Activated T-cell treated with anti-CD3 and anti-CD28 coated beads for 4 hours (primary cell): ENCODE measurements at places on chromosomes 3 and 15.

DNA sequence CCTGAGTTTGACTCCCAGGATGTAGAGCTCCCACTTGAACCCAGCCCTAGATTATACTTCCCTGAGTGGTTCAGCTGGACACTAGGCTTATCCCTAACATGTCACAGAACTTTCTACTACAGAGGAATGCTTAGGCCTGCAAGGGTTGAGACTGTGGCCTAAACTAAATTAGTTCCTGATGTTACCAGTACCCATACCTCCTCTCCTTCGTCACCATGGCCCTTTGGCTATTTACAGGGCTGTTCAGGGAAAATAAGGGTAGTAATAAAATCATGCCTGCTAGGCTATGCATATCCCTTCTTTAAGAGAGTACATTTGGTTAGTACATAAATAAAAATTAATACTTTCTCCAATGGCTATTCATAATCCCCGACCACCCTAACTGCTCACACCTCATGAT lies 356.4 kb upstream of the RASGRP1 start:
- DNase-seq, result no peak

DNA sequence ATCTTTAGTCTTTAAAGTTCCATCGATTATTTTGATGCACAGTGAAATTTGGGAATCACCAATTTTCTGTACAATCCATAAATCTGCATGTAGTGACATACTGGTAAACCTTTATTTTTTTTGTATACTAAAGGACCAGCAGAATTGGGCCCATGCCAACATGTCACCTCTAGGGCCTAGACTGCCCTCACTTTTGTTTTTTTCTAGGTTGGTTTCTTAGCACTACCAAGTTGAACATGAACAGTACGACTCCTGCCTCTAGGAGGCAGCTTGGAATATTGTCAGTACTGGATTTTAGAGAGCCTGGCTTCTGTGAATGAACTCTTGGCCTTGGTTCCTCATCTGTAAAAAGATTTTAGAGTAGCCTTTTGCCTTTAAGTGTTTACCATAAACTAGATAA lies 32.3 kb downstream of the NKIRAS1 start:
- no peak for DNase-seq

DNA sequence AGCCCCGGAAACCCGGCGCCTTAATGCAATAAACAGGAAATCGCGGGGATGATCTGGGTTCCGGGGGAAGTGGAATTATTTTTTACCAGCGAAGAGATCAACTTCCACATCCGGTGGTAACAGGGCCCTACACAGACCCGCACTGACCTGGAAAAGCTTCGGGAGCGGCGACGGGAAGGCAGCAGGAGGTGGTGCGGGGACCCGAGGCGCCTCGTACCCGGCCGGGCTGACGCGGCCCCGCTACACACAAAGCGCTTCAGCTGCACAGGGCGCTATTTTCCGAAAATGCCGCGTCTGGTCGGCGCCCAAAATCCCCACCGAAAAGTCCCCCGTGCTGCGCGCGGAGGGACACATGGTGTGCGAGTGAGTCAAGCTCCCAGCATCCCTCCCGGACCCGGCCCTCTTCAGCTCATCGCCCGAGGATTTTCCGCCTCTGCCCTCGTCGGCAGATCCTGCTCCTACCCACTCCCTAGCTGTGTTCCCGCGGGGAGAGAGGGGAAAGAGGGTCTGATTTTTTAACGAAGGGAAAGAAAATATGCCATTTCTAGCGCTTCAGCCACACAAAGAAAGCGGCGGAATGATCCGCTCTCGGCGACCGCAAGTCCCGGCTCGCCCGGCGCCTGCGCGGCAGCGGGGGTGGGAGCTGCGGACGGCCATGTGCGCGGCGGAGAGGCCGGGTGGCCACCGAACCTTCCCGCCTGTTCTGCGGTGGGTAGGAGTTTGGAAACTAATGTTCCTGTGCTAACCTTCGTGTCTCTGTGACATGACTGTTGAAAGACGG lies at the start of gene GABPB1:
TSS of gene GABPB1 (minus strand) at position 361 of the 781 bp plus-strand sequence. CDS start 45,400 bp downstream, outside the sequence.
- DNase-seq, result peak; percentile 77

- no peak for DNase-seq
Observed at GRCh38 chr3:151346292-151346691, 16.9 kb upstream of the P2RY13 start.

GRCh38 chr3:126293370-126294082 lies 63.7 kb downstream of the KLF15 start:
- DNase-seq, result no peak

DNA sequence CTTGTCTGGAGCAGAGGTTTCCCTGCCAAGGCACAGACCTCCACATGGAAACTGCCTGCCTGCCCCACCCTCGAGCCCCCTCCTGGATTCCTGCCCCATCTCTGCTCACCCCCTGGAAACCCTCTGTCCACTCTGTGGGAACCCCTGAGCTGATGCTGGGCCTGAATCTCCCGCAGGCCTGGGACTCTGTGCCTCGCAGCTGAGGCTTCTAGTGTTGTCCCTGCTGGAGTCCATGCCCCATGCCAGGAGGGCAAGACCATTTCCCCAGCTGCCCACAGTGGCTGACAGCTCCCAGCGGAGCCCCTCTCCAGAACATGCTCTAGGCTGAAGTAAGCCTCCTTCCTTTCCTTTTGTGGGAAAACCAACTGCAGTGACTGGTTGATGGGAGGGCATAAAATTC lies 46.9 kb downstream of the SRGAP3 start:
- DNase-seq, result no peak

DNA sequence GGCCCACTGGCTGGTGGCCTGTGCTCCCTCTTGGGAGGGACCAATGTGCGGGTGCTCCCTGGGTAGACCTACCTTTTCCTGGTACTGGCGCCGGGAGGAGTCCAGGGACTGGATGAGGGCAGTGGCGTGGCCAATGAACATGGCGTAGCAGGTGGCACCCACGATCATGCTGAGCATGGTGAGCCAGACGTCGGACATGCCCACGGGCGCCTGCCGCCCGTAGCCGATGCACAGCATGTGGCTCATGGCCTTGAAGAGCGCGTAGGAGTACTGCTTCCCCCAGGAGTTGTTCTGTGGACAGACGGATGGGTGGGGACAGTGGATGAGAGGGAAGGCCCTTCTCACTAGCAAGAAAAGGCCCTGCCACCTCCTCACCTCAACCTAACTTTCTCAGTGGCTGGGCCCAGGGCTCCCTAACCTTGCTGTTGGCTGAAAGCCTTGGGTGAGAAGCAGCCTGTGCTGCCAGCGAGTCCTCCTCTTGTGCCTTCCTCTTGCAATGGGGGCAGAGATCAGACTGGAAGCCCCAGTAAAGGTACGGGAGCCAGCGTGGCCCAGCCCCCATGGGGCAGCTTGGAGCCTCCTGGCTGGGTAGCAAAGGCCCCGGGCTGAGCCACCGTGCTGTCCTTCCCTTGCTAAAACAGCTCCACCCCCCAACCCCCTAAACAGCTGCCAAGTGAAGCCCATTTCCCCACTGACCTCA lies 39.1 kb downstream of the HCN4 start:
- DNase-seq, result no peak

GRCh38 chr15:69410248-69410874 lies 3.8 kb upstream of the KIF23 start:
- no peak for DNase-seq

GRCh38 chr15:97944724-97945123 lies 15.8 kb upstream of the ARRDC4 start:
- DNase-seq, result no peak

DNA sequence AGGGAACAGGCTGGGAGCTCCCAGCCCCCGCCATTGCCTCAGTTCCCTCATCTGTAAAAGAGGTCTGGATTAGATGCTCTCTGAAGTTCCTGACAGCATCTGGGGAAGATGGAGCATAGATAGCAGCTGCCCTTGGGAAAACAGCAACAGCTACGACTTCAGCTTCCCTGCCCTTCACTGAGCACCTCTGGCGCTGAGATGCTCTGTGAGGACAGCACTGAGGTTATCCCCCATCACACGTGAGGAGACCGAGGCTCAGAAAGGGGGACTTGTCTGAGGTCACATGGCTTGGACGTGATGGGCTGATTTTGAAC lies 11.1 kb upstream of the RPL29 start:
- DNase-seq, result no peak
